ENCODE measurements at places on chromosomes 12 and 14.

DNA sequence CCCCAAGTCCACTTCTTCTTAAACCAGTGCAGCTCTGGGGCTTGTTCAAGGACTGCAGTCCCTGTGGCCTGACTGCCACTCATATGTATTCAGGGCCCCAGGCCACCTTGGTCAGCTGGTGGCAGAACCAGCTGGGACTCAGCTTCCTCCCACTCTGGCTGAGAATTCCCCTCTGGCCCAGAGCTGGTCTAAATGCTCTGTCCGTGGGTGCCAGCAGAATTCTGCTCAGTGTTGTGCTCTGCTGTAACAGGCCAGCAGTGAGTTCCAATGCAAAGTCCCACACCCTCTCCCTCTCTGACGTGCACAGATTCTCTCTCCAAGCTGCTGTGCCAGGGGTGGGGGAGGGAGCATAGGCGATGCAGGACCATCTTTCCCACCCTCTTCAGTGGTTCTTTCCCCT, 210.4 kb upstream of the RGS6 start:
- DNase-seq, result no peak

DNA sequence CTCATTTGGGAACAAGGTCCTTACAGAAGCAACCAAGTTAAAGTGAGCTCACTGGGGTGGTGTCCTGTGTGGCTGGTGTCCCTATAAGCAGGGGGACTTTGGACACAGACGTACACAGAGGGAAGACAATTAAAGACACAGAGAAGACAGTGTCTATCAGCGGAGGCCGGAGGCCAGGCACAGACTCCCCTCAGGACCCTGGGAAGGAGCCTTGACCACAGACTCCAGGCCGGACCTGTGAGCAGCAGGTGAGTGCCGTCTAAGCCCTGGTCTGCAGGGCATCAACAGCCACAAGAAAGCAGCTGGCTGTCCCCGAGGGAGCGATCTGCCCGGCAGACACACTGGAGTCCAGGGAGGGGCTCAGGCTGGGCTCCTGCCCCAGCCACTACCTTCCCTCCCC, 219.1 kb upstream of the C14orf180 start:
- no peak for DNase-seq

- DNase-seq, result no peak
These were observed 56.5 kb downstream of the CPM start for GRCh38 chr12:68876461-68876860.

GRCh38 chr12:42296503-42297109, 29.3 kb downstream of the ZCRB1 start:
- DNase-seq, result no peak

Data from fibroblast of skin of left quadriceps (primary cell).